ENCODE measurements at places on chromosomes 3 and 15.

GRCh38 chr15:71939981-71940588, 129.7 kb downstream of the NR2E3 start:
- no peak for DNase-seq

- DNase-seq = peak; percentile 67
These were observed 50.1 kb downstream of the LYSMD4 start for GRCh38 chr15:99683000-99683670.

DNA sequence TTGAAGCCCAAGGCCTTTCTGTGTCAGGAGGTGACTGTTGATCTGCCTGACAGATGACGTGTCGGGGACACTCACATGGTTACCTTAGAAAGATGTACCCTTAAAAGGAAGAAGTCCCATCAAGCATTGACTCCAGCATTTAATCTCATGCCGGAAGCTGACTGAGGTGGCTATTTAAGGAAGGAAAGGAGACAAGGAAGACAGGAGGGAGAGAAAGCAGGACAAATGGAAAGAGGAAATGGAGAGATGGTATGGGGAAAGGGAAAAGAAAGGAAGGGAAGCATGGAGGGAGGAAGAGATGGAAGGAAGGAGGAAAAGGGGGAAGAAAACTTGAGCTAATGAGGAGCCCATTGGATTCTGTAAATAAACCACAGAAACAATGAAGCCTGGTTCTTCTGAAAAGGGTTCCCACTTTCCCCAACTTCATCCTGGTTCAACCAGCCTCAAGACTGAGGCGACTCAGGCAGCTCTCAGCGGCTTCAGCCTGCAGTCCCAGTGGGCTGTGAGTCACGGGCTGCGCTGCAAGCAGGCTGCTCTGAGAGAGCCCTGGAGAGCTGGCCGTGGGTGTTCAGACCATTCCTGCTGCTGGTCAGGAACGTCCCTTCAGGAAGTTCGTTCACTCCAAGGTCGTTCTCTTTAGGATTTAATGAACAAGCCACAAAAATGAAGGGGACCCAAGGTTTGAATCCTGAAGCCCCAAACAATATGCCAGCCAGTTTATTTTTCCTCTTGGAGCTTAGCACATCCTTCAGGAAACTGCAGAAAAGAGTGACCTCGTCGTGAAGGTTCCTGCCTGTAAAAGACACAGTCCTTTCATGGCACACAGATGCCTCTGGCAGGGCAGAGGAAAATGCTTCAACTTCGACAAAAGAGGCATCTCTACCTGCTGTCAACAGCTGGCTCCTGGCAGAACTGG, 69.6 kb upstream of the THBS1 start:
- DNase-seq = peak; percentile 89

- DNase-seq = no peak
These were observed 92.4 kb downstream of the GPR156 start for GRCh38 chr3:120192579-120192978.

Measured in fibroblast of upper back skin (primary cell).